ENCODE measurements at places on chromosomes 5 and 9.

DNA sequence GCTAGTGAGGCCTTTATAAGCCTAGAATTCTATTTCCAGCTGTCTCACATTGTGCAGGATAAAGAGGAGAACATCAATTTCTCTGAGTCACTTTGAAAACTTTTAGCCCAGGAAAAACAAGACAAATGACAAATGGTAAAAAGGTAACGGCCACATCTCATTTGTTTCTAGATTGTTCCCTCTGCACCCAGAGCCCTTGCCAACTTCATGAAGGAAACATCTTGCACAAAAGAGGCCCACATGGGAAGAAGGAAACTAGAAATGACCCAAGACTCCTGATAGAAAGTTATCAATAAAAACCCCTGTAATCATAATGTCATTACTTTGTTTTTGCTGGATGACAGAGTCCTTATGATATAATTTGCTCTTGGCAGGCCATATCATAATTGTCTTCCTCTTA, 5.3 kb downstream of the DPYSL3 start:
- DNase-seq = no peak

DNA sequence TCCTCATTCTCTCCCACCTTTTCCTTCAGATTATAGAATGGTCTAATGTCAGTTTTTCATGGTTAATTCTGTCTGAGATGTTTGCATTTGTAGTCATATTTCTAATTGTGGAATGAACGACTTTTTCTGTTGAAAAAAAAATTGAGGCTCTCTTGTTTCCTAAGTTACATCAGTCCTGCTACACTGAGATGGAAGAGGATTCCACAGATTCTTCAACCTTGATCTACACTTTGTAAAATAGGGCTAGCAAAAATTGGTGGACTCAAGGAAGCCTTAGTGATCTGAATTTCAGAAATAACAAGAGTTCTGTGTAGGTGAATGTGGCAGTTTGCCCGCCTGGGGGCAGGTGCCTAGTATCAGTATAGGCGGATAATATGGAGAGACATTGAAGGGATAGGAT, 51.9 kb downstream of the ERBIN start:
- no peak for DNase-seq

GRCh38 chr5:95841914-95842812, 19.6 kb upstream of the GLRX start:
- DNase-seq = no peak

- DNase-seq = no peak
Observed at GRCh38 chr9:109506097-109506712, 8.1 kb upstream of the PTPN3 start.

GRCh38 chr9:73030370-73031030, 77.6 kb upstream of the ALDH1A1 start:
- no peak for DNase-seq

DNA sequence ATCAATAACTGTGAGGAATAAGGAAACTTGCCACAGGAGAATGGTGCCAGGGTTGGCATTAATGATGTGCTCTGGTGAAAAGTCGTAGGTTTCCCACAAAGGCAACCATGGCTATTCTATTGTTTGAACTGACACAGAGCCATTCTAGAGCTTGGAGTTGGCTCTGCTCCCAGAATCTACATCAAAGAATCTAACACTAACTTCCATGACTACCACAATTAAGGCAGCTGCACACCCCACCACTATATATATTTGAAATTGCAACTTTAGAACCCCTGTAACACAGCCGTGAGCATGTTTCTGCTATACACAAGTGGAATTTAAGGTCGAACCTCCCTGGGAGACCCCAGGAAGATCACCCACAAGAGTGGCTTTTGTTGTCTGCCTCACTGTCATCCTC, 89.7 kb upstream of the CCDC152 start:
- DNase-seq = no peak

DNA sequence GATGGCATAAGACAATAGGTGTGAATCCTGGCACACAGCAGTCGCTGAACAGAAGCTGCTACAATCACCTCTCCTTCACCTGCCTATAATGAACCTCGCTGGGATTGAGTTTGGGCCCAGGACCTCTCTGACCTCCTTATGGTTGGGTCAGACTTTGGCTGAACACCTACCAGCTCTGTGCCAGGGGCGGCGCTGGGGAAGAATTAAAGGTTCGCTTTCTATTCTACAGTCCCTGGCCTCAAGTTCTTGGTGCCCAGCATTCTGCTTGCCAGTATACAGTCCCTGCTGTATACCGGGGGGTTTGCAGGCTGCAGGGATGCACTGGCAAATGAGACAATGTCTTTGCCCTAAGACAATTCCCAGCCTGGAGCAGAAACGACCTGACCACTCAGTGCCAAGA, 895 bp upstream of the STRBP start:
- DNase-seq = no peak

- no peak for DNase-seq
Observed at GRCh38 chr9:117795271-117795670, 91.1 kb downstream of the TLR4 start.

DNA sequence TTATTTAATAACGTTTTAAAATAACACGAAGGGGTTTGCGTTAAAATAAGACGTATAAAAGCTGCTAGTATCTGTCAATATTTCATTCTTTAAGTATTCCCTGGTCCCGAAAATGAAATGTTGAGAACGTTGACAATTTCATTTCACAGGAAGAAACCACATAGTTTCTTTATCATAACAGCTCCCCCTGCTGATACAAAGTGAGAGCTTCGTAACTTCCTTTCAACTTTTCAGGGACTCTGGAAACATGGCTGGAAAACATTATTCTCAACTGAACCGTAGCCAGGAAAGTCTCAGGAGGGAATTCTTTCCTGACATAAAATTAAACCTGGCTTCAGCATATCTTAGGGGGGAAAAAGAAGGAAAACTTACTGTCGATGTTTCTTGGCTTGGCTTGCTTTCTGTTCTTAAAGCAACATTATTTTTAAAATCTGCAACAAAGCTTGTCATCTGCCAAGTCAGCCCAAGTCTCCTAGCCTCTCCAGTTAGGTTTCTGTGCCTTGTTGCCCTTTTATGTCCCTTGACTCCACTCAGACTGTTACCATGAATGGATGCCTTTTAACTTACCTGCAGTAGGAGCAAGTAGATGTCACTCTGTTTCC, 122.9 kb upstream of the DAB2 start:
- peak; percentile 2 for DNase-seq

GRCh38 chr5:171268700-171269620, 40.1 kb upstream of the TLX3 start:
- no peak for DNase-seq
